Natural killer cell (primary cell): ENCODE measurements at places on chromosomes 7 and 10. TPM values are rescaled to one million over a fixed set of nuclear protein-coding genes. Genes with fewer than 3 reads are reported as not detected.
A peak's percentile ranks its signal among the peaks of the same experiment; 100 is the strongest.

- peak; percentile 74 for DNase-seq
Measured at GRCh38 chr10:77877441-77878344, 48.9 kb downstream of the DLG5 start.

Gene DUSP5
- total RNA-seq, result 56.3 TPM

- DNase-seq, result no peak
Measured at GRCh38 chr10:6840201-6840691, 260.2 kb upstream of the PRKCQ start.

DNA sequence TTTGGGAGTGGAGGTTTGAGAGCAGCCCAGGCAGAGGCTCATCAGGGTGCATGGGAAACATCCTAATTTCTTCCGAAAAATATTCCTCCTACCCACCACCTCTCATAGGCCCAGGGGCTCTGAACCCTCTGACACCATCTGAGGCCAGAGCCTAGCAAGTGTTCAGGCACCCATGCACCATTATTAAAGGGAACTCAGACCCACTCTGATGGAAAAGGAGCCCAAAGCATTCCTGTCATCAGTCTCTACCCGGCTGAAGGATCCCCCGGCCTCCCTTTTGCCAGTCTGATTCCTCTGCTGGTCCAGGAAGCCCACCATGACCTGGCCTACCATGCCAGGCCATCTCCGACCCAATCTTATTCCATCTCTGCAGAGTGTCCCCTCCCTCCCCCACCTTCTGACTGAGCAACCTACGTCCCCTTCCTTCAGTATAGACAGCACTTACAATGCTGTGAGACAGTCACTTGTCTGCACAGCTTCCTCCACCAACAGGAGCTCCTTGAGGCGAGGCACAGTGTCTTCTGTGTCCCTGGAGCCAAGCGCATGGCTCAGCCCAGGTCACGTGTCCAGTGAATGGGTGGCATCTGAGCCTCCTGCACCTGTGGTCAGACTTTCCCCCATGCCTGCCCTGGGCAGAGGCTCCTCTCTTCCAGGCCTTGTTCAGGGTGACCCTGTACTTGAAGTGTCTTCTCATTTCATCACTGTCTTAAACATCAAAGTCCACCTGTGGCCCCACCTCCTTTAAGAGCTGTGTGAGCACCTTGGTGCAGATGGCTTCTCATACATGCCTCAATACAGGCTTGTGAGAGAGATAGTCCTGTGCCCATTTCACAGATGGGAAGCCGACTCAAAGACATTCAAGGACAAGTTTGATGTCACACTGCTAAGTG is 889 bp upstream of the GPR15LG start:
- DNase-seq, result no peak
